ENCODE measurements at places on chromosomes 4 and X.

DNA sequence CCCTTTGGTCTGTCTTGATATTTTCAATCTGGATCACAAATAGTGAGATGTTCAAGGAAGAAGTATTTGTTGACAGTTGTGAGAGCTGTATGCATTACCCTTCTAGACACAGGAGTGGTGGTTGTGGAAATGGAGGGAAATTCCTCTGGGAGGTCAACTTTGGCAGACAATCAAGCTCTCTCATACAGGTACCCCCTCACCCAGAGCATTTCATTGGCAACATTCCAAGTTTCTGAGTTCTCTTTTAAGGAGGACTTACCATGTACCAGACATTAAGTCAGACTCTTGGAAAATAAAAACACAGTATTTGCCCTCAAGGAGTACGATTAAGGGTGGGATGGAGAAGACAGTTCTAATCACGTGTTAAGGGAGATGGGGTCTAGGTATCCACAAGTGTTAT, 45.3 kb downstream of the KLHL15 start:
- no peak for DNase-seq

GRCh38 chr4:142595222-142595871, 250.8 kb downstream of the INPP4B start:
- DNase-seq: no peak

DNA sequence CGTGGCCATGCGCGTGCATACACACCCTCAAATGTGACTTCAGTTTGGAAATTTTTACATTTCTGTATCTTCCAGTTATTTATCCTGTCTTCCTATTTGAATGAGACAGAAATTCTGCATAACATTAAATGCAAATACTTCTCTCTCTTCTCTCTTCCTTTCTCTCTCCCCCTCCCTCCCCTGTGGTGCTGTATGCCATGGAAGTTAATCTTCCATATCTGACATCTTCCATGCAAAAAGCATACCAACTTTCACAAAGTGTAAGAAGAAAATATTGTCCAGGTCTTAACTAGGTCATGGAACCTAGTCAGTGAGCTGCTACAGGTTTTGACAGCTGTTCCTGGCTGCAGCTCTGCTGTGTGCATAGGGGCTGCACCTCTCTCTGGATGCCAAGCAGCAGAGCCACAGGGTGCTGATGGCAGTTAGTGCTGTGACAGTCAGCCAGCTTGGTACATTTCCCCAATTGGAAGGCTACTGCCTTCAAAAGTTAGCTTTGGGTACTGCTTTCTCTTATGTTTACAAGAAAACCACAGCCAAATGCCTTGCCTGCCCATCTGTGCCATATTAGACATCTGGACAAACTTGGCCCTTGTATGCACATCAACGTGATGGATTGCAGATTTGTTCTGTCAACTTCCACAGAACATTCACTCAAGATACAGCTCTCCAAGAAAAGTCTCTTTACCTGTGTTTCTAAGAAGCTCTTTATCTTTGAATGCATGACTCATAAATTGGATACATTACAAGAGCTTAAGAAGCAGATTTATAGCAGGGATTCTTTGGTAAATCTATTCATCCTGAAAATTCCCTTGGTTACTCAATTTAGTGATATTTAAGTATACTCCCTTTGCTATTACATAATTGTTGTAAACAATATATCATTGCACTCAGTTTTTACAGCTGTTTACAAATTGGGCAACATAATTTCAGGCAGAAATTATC, 623.8 kb downstream of the EPHA5 start:
- no peak for DNase-seq

GRCh38 chrX:135000516-135000915, 9.7 kb downstream of the SMIM10 start:
- DNase-seq: no peak

DNA sequence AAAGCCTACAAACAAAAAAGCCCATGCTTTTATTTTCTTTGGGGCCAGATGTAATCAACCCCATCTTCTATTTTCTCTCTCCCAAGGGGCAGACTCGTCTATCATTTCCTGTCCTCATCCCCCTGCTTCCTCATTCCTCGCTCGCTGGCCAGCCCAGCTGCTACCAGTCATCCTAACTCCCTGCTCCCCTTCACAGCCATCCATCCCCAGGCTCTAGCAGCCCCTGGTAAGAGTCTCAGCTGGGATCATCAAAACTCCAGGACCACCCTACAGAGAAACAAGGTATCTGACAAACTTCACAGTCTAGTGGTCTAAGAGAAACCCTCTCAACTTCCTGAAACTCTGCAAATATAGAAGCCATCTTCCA, 23.6 kb downstream of the SH3KBP1 start:
- no peak for DNase-seq

- no peak for DNase-seq
Observed at GRCh38 chr4:183907871-183908683, 3.0 kb downstream of the STOX2 start.

DNA sequence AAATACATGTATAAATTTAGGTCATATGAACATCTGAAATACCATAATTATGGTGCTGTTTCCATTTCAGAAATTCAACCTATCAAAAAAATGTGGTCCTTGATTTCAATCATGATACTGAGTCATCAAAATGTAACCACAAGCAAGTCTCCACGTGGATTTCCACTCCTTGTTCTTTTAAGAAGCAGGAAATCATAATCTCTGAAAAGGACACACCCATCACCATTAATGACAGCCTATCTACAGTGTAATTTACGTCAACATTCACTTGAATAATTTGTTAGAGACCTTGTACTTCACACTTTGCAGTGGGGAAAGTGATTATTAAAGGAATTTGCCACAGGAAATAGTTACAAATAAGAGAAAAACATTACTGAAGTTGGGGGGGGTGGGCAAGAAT, 17.7 kb upstream of the SLC7A11 start:
- DNase-seq: no peak

- DNase-seq: no peak
Observed at GRCh38 chr4:151853034-151853433, 92.2 kb upstream of the GATB start.

GRCh38 chr4:1790005-1790404, 3.1 kb upstream of the FGFR3 start:
- DNase-seq: no peak

- DNase-seq: no peak
Observed at GRCh38 chr4:26330946-26331345, 10.1 kb downstream of the RBPJ start.

DNA sequence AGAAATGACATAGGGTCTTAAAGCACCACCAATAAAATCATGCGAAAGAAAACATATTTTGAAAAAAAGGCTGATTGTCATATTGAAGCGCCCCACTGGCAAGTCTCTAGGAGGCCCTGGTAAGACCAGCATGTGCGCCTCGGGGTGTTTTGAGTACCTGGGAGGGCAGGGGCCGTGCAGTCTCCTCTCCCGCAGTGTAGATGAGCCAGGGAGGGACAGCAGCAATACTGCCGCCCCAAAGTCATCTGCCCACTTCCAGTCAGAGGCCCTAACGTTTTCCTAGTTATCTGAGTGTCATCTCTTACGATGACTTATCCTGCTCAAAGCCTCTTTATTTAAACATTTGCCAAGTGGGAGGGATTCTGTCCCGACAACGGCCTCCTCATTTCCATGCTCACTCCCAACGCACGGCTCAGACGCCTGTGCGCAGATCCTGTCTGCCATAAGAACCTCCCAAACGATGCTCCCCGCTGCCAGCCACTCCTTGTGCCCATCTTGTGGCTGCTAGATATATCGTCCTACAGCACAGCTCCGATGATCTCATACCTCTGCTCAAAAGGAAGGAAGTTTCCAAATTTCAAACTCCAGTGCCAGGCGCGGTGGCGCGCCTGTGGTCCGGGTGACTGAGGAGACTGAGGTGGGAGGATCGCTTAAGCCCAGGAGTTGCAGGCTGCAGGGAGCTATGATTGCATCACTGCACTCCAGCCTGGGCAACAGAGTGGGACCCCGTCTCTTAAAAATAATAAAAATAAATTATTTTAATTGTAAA, 17.2 kb upstream of the SCRG1 start:
- DNase-seq: no peak

- no peak for DNase-seq
Observed at GRCh38 chrX:10243106-10243505, 86.3 kb downstream of the CLCN4 start.

DNA sequence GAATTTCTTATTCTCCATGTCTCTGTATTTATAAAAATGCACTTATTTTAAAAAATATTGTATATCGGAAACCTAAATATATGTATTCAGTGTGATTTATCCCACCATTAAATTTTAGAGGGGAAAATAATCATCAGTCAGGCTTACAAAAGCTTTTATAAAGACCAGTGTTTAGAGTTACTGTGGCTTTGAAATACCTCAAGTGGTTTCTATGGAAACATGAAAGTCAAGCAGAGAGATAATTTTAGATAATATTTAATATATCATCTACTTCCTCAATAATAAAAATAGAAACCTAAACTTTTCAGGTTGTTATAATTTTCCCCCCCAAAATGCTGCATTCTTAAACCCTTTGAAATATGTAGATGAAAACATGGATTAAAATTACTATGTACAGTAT, 332.9 kb upstream of the PITX2 start:
- no peak for DNase-seq

DNA sequence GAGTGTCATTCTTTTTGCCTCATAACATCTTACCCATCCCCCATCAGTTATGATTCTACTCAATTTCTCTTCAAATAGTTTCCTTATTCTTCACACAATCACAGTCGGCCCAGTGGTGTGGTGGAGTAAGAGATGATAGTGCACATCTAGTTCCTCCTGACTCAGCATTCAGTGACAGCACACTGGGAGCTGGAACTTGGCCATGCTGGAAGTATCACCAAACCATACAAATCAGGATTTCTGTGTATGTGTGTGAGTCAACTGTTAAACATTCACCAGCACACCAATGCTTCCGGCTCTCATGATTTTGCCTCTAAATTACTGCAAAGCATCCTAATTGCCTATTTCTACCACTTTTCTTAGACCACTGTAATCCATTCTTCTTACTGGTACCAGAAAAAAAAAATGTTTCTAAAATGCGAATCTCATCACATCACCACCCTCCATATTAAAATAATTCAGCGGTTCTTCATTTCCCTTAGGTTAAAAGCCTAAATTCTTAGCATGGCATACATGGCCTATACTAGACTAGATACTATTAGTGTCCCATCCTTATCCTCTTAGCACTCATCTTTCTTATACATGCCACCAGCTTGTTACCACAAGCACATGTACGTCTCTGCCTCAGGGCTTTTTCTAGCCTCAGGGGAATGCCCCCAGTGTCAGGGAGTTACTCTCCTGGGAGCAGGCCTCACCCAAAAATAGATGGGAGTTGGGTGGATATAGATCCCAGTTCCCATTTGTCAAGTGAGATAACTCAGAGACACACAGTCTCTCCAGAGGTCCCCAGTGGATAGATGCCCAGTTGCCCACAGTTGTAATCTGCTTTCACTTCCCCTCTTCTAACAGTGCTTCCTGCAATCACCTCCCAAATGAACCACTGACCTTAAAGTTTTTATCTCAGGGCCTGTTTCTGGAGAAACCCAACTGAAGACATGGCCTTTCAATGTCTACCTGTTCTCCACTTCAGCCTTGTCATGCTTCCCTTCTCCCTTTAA, 49.2 kb upstream of the DDX53 start:
- no peak for DNase-seq

- DNase-seq: peak; percentile 50
Observed at GRCh38 chr4:89254847-89255246, 52.8 kb downstream of the GPRIN3 start.

- no peak for DNase-seq
Observed at GRCh38 chr4:8916351-8916885, 44.8 kb upstream of the HMX1 start.

- no peak for DNase-seq
Observed at GRCh38 chr4:154578919-154579318, 11.6 kb downstream of the FGA start.

DNA sequence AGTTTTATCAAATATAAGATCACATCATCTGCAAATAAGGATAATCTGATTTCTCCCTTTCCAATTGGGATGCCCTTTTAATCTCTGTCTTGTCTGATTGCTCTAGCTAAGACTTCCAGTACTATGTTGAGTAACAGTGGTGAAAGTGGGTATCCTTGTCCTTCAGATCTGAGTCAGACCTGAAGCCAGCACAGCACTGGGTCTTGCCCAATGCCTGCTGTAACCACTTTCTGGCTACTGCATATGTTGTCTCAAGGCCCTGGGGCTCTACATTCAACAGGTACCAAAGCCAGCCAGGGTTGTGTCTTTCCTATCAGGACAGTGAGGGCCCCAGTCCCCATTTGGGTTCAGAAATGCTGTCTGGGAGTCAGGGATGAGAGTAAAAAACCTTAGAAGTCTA, 90.3 kb downstream of the CYSLTR1 start:
- DNase-seq: no peak

GRCh38 chrX:6446582-6446981, 88.3 kb downstream of the VCX3A start:
- no peak for DNase-seq

DNA sequence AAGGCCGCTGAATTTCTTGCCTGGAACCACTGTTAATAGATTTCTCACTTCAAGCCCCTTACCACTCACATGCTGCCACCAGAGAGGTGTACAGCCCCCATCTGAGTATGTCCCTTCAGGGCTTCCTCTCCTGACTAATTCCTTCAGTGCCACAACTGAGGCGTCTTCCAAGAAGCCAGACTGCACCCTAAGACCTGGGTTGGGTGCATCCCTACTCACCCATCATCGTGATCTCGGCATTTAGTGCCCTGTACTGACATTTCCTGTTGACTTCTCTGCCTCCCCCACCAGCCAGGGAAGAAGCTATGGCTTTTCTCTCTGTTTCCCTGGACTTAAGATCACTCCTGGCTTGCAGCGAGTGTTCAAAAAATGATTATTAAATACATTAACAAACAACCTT, 40.4 kb upstream of the MAP3K15 start:
- DNase-seq: no peak

- DNase-seq: no peak
Observed at GRCh38 chr4:159284113-159284512, 181.2 kb downstream of the RAPGEF2 start.

- no peak for DNase-seq
Observed at GRCh38 chrX:154473683-154474082, 5.4 kb downstream of the LAGE3 start.

- DNase-seq: no peak
Observed at GRCh38 chrX:5733501-5733900, 495.2 kb downstream of the NLGN4X start.

DNA sequence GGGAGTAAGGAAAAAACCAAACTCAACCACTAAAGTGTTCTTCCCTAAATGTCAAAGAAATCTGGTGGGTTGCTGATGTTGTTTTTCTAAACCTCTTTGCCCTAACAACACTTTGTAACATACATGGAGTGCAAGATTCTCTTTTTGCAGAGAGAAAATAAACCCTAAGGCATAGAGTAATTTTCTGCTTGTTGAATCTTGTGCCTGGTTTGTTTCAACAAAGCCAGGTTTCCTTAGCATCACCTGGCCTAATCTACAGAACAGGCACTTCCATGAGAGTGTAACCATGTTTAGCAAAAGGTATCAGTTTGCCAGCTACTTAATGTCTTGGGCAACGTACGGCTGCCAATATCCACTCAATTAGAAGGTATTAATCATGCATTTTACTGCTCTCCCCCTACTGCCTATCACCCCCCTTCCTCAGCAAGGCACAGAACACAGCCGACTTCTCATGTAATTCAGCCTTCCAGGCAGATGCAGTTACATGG, 219.2 kb downstream of the MAML3 start:
- no peak for DNase-seq

Data from effector memory CD8-positive, alpha-beta T cell (primary cell).